Left forelimb (tissue), 1 donor: ENCODE measurements at places on chromosomes 1 and 21.

DNA sequence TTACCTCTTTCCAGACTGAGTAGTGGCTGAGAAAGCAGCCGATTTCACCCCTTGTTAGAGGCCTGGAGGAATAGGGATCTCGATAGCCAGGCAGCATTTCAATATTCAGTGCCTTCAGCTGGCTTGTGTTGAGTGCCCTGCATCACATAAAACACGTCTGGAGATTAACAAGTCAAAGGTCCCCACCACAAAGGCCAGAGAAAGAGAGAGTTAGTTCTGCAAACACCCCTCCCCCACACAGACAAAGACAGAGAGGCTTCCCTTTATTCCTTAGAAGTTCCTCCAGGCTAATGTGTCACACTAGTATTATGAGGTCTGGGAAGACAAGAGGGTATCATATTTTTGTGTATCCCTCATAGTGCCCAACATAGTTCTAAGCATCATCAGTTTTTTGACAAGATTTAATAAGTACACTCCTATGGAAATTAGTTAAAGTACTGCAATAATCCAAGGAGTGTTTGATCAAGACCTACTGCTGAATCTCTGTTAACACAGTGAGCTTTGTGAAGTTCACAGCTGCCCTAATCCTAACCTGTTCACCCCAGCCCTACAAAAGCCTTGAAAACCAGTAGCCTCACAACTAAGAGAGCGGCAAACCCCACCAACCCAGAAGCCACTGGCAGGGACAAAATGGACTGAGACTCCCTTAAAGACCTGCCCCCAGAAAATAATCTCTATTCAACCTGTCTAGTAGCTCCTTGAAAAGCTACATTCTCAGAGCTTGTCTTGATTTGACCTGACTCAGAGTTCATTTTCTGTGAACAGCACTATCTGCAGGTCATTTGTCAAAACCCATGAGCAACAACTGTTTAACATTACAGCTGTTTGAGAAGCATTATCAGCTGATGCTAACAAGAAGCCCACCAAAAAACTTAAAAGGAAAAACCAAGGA is 91.9 kb downstream of the COLGALT2 start:
- DNase-seq: no peak

DNA sequence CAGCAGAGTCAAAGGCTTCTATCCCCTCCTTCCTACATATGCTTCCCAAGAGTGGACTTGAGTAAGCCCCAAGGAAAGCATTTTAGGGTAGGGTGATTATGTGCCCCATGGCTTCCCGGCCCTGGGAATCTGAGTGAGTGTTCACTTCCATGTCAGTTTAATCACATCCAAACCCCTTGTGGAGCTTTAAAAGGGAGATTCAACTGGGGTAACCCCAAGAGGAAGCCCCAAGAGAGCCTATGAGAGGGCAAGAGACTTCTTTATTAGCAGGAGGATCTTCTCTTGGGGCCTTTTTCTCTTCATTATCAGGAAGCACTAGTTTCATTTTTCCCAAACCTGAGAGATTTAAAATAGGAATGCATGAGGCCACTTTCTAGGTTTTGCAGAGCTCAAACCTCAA is 97.0 kb upstream of the IRF2BP2 start:
- peak; percentile 23 for DNase-seq

DNA sequence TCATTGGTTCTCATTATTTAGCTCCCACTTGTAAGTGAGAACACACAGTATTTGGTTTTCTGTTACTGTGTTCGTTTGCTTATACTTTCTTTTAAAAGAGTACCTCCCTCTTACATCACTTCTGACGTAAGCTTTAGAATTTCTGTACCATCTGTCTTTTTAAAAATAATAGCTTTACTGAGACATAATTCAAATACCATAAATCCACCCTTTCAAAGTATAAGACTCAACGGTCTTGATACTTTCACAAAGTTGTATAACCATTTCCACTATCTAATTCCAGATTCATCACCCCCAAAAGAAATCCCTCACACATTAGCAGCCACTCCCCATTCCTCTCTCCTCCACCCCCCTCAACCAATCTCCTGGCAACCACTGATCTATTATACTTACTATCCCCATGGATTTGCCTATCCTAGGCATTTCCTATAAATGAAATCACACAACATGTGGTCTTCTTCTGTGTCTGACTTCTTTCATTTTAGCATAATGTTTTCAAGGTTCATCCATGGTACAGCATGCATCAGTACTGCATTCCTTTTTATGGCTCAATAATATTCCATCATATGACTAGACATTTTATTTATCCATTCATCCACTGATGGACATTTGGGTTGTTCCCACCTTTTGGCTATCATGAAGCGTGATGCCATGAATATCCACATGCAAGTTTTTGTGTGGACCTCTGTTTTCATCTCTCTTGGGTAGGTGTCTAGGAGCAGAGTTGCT is 104.7 kb downstream of the HLCS start:
- no peak for DNase-seq

- no peak for DNase-seq
These were observed 59.3 kb upstream of the PTGFRN start for GRCh38 chr1:116850436-116850835.

DNA sequence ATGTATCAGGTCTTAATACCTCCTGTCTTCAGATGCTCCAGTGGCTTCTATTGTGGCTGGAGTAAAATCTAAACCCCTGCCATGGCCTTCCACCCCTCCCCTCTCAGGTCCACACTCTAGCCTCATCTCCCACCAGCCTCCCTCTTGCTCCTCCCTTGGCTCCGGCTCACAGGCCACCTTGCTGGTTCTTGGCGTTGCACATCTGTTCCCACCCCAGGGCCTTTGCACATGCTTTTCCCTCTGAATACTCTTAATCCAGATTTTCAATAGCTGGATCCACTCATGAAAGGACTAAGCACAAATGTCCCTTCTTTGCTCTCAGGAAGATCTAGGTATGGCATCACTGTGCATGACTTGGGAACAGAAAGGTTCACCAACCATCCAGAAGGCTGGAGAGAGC is 415.4 kb upstream of the VAMP3 start:
- no peak for DNase-seq

GRCh38 chr1:229229137-229229720 is 41.7 kb upstream of the RAB4A start:
- no peak for DNase-seq

GRCh38 chr1:221139991-221140390 is 260.7 kb downstream of the HLX start:
- no peak for DNase-seq

- DNase-seq: no peak
These were observed 9.2 kb upstream of the PPFIA4 start for GRCh38 chr1:203017061-203017460.

GRCh38 chr1:101311146-101311920 is 74.5 kb downstream of the S1PR1 start:
- no peak for DNase-seq

- no peak for DNase-seq
These were observed 6.0 kb downstream of the TRIM62 start for GRCh38 chr1:33175865-33176264.

DNA sequence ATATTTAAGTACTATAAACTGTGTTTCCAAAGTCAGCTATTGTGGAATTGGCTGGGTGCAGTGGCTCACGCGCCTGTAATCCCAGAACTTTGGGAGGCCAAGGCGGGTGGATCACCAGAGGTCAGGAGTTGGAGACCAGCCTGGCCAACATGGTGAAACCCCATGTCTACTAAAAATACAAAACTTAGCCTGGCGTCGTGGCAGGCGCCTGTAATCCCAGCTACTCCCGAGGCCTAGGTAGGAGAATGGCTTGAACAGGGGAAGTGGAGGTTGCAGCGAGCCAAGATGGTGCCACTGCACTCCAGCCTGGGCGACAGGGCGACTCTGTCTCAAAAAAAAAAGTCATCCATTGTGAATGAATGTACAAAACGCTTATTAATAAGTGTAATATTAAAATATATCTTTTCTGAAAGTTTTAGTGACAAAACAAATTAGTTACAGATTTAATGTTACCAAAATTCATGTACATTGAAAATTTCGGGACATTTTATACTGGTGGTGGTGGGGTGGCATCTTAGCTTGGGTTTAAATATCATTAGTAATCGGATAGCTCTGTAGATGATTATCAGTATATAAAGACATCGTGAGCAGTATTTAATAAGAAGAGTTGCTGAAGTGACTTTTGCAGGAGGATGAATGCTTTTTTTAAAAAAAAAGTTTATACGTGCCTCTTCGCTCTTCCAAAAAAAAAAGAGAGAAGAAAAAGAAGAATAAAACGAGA is 503 bp upstream of the SRSF11 start:
- DNase-seq: no peak

DNA sequence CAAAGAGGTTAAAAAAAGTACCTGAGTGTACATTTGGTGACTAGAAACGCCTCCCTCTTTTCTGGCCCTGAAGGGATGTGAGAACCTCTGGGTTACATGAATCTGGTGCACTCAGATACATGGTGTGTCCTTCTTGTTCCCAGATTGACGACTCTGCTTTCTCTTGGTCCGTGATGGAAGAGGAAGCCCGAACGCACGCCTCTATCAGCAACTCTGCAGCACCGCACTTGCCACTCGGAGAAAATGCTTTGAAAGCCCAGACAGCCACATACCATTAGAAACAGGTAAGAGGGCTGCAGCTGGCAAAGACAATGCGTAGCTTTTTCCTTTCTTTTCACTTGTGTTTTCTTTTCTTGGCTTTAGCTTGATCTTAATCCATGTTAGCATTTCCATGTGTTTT is 21.1 kb upstream of the ZBTB21 start:
- no peak for DNase-seq

GRCh38 chr1:43481491-43481890 is 27.8 kb upstream of the HYI start:
- no peak for DNase-seq
